ENCODE measurements at places on chromosomes 6 and 20. TPM values are rescaled to one million over a fixed set of nuclear protein-coding genes. Genes with fewer than 3 reads are reported as not detected.

The CALHM6 gene
- total RNA-seq, result 1.4 TPM

The PRPH2 gene
- total RNA-seq, result not detected

The BMP7 gene
- total RNA-seq, result not detected

The NKX2-4 gene
- total RNA-seq, result not detected

The MAFB gene
- total RNA-seq, result 1.5 TPM

The PDE10A gene
- 4.8 TPM for total RNA-seq

Measured in tracheal epithelial cell (primary cell).